Hippocampal formation (tissue), 2 donors: ENCODE measurements at places on chromosomes 5 and 9.

DNA sequence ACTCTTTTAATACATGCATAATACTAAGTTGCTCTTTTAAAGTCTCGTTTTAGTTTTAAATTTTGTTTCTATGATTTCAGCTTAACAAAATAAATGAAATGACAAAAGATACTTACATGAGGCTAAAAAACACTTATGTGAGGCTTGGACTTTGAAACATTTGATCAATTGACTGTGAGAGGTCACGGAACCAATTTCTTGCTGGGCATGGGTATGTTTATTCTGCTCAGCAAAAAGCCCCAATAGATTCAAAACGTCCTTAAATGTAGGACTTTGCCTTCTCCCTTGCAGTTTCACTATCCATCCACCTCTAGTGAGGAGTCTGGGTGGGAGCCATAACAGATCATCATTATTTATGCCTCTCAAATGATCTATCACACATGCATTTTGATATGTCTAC lies 191.9 kb downstream of the ZSWIM6 start:
- DNase-seq, result no peak

GRCh38 chr9:101480386-101480785 lies 44.8 kb upstream of the ALDOB start:
- no peak for DNase-seq

GRCh38 chr9:129513282-129513681 lies 107.6 kb downstream of the C9orf50 start:
- DNase-seq, result no peak

GRCh38 chr5:39076757-39077728 lies 2.8 kb upstream of the RICTOR start:
- peak; percentile 73 for DNase-seq

GRCh38 chr9:19145881-19146280 lies 18.6 kb upstream of the PLIN2 start:
- no peak for DNase-seq

GRCh38 chr5:39219437-39219836 lies at the start of gene FYB1:
FYB1 (minus strand) TSS chr5:39219563; CDS start chr5:39202960, 16,603 bp downstream.
- DNase-seq, result peak; percentile 23

GRCh38 chr5:138824924-138825863 lies 49.9 kb downstream of the LRRTM2 start:
- DNase-seq, result no peak

GRCh38 chr5:14983666-14984441 lies 112.3 kb upstream of the ANKH start:
- DNase-seq, result no peak

- no peak for DNase-seq
These were observed 2085.7 kb upstream of the C9orf72 start for GRCh38 chr9:29659014-29659413.

- DNase-seq, result no peak
These were observed 566.4 kb downstream of the EFNA5 start for GRCh38 chr5:107104040-107104995.

DNA sequence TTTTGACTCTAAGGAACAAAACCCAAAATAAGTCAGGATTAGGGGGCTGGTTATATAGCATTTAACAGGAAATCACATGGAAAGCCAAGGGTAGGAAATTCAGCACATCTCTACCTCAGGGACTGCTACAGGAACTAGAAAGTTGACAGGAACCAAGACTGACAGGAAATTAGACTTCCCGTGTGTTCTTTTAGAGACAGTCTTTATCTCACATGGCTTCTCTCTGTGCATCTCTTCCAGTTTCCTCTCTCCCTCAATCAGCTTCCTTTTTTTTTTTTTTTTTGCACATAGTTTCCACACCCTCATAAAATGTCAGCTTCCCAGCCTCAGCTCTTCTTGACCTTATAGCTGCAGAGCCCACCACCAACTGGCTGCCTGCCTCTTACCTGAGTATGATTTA lies 4.8 kb downstream of the RECK start:
- DNase-seq, result no peak

- no peak for DNase-seq
These were observed 7.7 kb downstream of the FBXO38 start for GRCh38 chr5:148391422-148391821.

DNA sequence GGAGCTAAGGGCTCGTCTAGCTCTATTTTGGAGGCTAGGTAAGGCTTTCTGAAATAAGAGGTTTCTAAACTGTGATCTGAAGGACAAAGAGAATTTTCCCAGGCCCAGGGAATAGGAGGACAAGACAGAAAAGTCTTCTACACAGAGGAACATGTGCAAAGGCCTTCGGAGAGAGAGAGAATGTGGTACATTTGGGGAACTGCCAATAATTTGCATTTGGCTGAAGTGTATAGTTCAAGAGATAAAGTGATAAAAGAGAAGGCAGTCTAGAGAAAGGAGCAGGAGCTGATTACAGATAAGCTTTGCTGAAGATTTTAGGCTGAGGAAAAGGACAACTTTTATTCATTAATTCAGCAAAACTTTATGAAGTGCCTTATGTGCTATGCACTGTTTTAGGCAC lies 214.4 kb upstream of the ELL2 start:
- DNase-seq, result no peak

- no peak for DNase-seq
These were observed 170.5 kb downstream of the COL23A1 start for GRCh38 chr5:178419651-178420050.

DNA sequence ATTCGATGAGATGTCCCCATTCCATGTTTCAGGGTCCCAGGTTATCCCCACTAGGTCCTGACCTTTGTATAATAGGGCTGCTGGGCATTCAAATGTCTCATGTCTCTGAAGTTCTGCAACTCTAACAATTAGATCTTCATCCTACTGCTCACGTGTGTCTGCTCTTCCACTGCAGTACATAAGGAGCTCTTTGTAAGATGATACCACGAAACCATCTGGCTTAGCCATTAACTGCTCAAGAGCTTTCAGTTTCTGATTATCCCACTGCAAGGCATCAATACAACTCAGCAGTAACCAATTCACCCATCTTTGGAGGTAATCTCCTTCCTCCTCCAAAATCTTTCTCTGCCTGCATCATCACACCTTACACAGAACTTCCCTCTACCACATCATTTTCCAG lies 49.9 kb upstream of the PPP2CA start:
- no peak for DNase-seq

DNA sequence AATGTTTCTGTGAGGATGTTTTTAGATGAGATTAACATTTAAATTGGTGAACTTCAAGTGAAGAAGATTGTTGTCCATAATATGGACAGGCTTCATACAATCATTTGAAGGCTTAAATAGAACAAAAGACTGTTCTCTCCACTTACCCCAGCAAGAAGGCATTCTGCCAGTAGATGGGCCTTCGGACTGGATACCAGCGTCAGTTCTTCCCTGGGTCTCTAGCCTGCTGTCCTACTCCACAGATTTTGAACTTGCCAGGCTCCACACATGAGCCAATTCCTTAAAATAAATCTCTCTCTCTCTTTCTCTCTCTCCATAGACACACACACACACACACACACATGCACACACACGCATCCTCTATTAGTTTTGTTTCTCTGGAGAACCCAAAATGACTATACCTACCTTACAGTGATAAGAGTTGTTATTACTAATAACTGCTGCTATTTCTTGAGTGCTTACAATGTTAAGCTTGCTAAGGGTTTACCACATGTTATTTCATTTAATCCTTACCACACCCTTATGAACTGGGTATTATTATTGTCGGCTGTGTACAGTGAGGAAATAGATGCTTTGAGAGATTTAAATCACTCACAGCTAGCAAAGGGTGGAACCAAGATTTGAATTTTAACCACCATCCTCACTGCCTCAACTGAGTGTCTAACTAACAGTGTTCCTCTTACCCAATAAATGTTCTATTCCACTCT lies 19.8 kb upstream of the IQGAP2 start:
- DNase-seq, result no peak

- DNase-seq, result no peak
These were observed 26.2 kb upstream of the LTC4S start for GRCh38 chr5:179767496-179768100.

DNA sequence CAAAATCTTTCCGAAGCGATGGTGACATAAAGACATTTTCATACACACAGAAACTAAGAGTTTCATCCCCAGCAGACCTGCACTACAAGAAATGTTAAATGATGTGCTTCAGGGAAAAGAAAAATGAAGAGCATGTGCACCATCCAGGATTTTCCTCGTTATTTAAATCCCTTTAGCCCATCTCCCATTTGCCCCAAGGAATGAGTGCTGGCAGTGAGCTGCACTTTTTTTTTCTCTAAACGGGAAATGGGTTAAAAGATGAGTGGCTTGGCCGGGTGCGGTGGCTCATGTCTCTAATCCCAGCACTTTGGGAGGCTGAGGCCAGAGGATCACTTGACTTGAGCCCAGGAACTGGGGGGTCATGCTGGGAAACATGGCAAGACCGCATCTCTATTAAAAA lies 6.8 kb upstream of the LRRC14B start:
- DNase-seq, result no peak

GRCh38 chr5:168699002-168699401 lies 119.8 kb upstream of the PANK3 start:
- DNase-seq, result no peak

- DNase-seq, result no peak
These were observed 549.9 kb upstream of the KLF4 start for GRCh38 chr9:108039493-108039892.

DNA sequence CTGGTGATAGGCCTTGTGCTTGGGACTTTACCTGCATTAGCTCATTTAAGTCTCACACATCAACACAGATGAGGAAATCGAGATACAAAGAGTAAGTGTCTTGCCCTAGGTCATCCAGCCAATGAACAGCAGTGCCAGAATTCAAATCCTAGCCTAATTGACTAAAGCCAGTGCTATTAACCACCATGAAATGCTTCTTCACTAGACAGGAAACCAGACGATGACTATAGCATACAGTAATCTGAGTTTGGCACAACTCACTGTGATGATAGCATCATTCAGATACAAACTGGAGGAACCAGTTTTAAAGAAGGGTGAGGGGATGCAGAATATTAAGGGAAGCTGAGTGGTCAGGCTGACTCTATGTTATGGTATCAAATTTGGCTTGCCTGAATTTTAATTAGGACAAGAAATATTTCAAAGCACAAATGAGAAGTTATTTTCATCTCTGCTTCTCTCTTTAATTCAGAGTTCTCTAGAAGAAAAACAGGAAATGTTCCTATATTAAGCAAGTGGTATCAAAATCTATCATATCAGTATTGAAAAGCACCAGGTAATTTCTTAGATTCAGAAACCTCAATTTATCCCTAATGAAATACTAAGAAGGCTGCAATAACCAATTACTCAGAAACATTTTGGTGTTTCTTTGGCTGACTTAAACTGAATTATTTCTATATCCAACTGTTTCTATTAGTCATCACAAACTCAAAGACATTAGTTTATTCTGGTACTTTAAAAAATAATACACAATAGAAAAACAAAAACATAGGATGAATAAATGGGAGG lies 147.0 kb upstream of the RASA1 start:
- no peak for DNase-seq

DNA sequence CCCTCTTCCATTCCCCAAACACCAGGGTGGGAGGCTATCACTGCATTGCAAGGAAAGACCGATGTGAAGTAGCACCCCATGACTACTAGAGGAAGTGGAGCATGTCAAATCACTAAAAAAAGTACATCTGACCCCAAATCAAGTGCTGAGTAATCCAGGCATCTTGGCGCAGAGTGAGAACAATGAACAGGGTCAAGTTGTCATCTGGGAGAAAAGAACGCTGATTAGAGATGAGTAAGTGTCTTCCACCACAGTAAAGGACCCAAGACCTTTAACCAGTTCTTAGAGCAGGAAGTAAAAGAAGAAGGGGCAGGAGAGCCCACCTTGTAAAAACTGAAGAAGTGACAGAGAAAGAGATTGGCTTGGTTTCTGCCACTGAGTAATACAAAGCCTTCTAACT lies 75.0 kb upstream of the RAD23B start:
- DNase-seq, result no peak

DNA sequence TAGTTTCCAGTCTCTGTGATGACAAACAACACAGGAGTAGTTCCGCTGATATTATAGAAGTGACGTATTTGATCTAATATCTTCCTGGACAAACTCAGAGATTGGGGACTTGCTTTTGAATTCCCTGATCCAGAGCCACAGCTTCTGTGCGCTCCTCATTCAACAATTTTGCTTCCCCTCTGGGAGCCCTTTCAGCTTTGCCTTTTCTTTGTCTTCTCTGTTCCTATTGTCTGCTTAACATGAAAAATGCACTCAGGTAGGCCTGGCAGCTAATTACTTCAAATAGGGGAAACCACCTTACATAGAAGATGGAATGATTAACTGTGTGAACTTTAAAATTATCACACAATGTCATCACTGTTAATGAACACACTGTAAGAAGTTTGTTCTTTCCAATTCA lies 192.9 kb downstream of the EPB41L4A start:
- DNase-seq, result no peak

GRCh38 chr5:157554179-157555036 lies 21.2 kb downstream of the ADAM19 start:
- DNase-seq, result no peak

- DNase-seq, result no peak
These were observed 39.4 kb downstream of the HOMER1 start for GRCh38 chr5:79474367-79475151.

- no peak for DNase-seq
These were observed 143.9 kb downstream of the SNCAIP start for GRCh38 chr5:122455939-122456338.

GRCh38 chr5:125698420-125698819 lies 724.8 kb upstream of the GRAMD2B start:
- DNase-seq, result no peak

- no peak for DNase-seq
These were observed 121.0 kb downstream of the NREP start for GRCh38 chr5:111635916-111636570.

- peak; percentile 43 for DNase-seq
These were observed 37.6 kb upstream of the SLCO6A1 start for GRCh38 chr5:102536323-102536928.

GRCh38 chr5:73306741-73307275 lies 133.8 kb downstream of the TMEM174 start:
- DNase-seq, result no peak

DNA sequence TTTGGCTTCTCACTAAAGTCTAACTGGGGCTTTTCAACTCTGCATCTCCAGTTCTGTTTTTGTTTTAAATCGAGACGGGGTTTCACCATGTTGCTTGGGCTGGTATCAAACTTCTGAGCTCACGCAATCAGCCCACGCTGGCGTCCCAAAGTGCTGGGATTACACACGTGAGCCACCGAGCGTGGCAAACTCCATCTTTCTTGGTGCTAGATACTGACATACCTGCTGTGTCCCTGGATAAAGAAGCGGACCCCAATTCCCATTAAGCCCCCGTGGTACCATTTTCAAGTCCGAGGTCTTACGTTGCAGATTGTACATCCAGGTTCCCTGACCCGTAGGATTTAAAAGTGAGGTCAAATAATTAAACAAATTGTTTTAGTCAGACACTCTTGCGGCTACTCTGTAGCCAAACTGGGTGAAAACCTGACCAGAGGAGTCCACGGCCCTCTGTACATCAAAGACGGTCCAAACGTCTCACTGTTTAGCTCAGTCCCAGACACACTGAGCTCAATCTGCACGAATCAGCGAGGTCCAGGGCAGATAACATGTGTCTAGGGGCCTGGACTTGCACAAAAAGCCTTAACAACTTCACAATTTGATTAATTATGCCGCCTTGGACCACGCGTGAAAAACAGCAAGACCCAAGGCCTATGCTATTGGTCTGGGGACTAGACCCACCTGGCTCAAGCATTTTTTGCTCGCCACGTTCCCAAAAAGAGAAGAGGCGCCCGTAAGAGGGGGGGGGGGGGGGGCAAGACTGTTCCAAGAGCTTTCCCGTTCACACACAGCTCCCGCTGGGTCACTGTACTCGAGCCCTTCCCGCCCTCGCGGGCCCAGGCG lies 727 bp upstream of the DNAJA1 start:
- peak; percentile 34 for DNase-seq
